Keratinocyte (primary cell): ENCODE measurements at places on chromosomes 4 and X. TPM values are rescaled to one million over a fixed set of nuclear protein-coding genes. Genes with fewer than 3 reads are reported as not detected.

The NAP1L3 gene
- polyA plus RNA-seq: 0.44 to 0.61 TPM (median 0.55 TPM) in 3 replicates

The GUCY1A1 gene
- polyA plus RNA-seq: 0.04 to 0.07 TPM (median 0.05 TPM) in 3 replicates

The TRIM61 gene
- 0.29 to 0.58 TPM (median 0.45 TPM) in 3 replicates for polyA plus RNA-seq

- H3K27ac ChIP-seq: no peak overlapping the region
- no peak for DNase-seq
- H3K27me3 ChIP-seq: no peaks in the 10 kb centered on the region
- H3K4me1 ChIP-seq: no peaks in the 10 kb centered on the region
- H3K4me3 ChIP-seq: no peak overlapping the region
- no peaks in the 10 kb centered on the region for H3K36me3 ChIP-seq
Measured at GRCh38 chrX:66900886-66901285, 262.0 kb upstream of the EDA2R start.
